ENCODE measurements at places on chromosomes 6 and 20. TPM values are rescaled to one million over a fixed set of nuclear protein-coding genes. Genes with fewer than 3 reads are reported as not detected.

- no peak for DNase-seq
These were observed 662 bp upstream of the CCR6 start for GRCh38 chr6:167122041-167122826.

- DNase-seq: no peak
These were observed 254.2 kb downstream of the ERMARD start for GRCh38 chr6:170005665-170006064.

HTR1B gene
- total RNA-seq: 0.57 TPM

DNA sequence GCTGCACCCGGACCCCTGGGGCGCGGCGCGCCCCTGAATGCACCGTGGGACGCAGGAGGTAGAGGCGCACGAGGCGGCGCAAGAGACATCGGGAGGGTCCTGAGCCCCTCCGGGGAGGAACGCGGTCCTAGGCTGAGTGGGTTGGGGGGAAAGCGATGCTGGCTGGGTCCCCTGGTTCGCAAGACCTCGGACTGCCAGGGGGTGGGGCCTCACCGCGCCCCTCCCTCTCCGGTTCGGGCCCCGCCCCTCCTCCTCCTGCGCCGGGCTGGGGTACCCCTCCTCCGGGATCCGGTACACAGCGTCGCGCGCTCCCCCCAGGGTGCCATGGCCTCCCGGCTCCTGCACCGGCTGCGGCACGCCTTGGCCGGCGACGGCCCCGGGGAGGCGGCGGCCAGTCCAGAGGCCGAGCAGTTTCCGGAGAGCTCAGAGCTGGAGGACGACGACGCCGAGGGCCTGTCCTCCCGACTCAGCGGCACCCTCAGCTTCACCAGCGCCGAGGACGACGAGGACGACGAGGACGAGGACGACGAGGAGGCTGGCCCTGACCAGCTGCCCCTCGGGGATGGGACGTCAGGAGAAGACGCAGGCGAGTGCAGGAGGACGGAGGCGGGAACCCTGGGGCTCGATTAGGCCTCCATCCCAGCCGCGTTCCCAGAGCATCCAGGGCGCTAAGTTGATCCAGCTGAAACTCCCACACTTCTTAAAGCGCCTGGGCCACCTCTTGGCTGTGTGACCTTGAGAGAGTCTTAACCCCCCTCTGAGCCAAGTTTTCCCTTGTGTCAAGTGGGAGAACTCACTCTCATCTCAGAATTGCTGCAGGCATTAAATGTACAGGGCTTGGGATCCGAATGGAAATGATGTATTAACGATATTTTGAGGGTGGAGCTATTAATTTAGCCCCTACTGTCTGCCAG, 541 bp downstream of the SNX21 start:
- peak; percentile 92 for DNase-seq

DNA sequence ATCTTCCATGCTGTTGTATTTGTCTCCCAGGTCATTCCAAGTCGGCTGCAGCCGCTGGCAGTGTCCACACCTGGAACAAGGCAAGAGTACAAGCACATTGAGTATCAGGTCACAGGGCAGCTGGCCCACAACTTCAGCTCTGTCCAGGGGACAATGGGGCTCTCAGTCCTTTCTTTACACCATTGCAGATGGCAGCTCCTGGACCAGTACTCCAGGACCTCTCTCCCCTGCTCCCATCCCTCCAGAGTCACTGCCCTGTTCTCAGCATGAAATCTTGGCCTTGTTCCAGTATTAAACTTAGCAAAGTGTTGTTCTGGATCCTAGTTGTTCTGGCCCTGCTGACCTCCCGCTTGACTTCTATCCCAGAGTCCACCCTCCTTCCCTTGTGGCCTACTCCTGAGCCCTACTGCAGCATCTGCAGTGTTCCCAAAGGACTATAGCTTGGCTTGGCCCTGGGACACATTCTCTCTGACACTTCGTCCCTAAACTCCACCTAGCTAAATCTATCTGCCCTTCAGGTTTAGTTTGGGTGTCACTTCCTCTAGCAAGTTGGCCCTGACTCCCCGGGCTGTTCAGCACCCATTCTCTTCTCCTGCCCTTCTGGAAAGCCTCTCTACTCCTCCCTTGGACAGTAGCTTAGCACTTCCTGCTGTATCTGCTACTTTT, 5.8 kb downstream of the TXNDC5 start:
- DNase-seq: no peak

GLYATL3 gene
- total RNA-seq: not detected

DNA sequence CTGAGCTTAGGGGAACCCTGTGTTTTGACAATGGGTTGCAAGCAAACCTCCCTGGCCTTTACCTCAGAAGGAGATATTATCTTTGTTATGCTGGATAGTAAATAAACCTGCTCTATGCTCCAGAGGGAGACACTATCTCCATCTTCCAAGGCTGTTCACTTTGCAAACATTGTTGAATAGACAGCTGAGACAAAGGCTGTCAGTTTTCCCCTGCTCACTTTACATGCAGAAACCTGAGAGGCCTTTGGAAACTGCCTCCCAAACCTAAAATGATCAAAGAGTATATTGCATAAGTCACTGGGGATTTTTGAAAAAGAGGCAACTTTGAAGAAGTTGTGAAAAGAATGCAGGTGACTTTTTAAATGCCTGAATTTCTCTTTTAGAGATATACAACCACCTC, 61.6 kb downstream of the MRAP2 start:
- DNase-seq: no peak

- DNase-seq: no peak
These were observed 85.8 kb downstream of the LYRM4 start for GRCh38 chr6:5174756-5175549.

DNA sequence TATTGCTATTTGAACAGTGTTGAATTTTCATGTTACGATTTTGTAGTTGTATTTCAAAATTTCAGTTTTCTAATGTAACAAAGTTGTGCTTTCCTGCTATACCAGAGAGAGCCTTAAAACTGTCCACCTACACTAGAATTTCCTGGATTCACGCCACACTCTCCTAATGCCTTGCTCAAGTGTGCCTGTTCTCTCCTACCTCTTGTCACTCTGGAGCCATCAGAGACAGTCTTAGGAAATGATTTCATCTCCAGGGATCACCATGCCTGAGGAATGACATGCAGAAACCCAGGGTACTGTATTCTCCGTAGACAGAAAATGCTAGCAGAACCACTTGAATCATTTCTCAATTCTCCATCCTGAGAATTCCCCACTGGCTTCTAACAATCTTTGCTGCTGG, 667.6 kb downstream of the KIF16B start:
- no peak for DNase-seq

GTSF1L gene
- total RNA-seq: not detected

DNA sequence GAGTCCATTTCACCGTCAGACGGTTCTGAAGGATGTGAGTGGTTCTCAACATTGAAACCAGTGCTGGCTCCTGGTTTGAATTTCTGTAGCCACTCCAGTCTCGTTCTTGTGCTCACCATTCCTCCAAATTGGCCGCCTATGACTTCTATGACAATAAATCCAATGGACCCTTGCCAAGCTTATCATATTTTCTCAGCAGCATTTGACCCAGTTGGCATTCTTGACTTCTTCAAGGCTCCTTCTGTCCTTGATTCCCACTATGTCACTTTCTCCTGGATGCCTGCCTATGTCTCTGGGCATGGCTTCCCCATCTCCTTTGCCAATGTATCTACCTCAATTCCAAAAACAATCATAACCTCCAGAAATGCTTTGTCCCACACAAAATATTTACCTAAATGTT, 756.0 kb upstream of the NRSN1 start:
- DNase-seq: no peak

DNA sequence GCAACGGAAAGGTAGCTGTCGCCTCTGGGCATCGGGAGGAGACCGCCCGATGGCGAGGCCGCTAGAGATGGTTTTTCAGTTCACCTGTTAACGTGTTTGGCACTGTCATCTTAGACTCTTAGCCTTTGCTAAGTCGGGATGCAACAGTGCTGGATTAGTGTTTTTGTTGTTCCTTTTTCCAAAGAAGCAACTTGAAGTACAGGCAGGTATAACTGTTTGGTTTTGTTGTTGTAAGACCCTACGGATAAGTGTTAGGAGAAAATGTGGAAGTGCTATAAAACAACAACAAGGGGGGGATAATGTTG, 723 bp downstream of the MANEA start:
- DNase-seq: no peak

DNA sequence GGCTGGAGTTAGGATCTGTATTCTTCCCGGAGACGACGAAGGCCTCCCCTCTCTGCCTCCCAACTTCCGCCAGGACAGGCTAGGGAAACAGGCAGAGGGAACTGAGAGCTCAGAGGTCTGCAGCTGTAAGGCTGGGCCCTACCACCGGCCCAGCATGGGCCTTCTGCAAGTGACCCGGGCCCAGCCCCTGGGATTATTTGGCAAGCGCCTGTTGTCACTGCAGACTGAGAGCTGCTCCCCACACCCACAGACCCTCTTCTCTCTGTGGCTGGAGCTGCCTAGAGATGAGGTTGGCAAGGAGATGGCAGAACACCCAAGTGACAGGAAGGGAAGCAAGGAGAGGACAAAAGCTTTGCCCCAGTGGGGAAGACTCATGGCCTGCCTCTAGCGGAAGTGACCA, 212.6 kb downstream of the ZDHHC14 start:
- no peak for DNase-seq

DNA sequence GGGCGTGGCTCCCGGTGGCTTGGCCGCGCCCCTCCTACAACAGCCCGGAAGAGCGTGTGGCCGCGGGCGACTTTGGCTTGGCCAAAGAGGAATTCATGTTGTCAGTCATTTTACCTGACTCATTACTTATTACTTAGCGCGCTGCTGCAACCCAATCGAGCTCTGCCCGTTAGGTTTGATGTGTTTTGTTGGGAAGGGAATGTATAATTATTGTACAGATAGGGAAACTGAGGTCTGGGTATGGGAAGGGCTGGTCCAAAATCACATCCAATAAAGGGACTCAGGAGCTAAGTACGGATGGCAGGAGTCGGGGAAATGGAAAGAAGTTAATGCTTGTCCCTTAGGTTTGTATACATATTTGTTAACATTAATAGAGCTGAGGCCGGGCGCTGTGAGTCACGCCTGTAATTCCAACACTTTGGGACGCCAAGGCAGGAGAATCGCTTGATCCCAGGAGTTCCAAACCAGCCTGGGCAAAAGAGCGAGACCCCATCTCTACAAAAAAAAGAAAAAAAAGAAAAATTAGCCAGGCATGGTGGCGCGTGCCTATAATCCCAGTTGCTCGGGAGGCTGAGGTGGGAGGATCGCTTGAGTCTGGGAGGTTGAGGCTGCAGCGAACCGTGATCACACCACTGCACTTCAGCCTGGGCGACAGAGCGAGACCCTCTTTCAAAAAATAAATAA, 639 bp upstream of the ZNF335 start:
- DNase-seq: peak; percentile 38

EPB41L2 gene
- 59.9 TPM for total RNA-seq

DNA sequence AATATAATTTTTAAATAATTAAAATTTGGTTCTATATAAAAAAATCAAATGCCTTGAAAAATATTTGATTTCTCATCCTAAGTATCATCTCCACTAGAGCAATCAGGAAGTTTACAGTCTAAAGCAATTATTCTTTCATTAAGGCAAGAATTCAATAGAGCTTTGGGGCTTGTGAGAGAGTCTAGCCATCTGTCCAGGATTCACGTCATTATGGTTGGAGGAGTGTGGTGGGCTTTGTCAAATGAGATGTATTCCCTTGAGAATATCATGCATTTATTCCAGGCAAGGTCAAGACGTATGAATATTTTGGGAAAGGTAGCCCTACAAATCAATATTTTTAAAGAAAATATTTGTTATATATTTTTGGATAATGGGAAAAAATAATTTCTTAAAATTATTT, 132.4 kb downstream of the ELOVL4 start:
- no peak for DNase-seq

DNA sequence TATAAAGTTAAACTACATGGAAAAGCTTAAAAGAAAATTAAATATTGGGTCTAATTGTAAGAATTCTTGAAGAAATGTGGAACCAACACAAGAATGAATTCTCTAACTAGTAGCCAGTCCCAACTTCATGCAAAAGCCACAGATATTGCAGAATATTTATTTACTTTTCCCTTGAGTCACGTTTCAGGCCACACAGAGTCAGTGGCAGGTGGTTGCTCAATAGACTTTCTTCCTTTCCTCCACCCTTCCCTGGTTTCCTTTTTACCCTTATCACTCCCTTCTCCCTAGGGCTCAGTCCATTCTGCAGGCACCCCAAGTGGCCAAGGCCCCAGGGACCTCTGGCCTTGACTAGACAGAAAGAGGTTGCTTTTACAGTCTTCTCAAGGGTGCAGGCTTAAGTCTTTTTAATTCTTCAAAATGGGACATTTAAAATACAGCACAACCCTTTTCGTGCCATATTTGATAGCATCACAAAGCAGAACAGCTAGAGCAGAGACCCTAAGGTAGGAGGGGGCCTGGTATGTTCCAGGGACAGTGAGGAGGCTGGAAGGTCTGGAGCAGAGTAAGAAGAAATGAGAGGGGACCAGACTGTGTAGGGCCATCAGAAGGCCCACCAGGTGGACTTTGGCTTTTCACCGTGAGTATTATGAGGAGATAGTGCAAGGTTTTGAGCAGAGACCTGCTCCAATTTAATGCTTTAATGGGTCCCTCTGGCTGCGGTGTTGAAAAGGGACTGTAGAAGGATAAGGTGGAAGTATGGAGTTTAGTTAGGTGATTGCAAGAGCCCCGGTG, 65.0 kb downstream of the HDDC2 start:
- no peak for DNase-seq

DNA sequence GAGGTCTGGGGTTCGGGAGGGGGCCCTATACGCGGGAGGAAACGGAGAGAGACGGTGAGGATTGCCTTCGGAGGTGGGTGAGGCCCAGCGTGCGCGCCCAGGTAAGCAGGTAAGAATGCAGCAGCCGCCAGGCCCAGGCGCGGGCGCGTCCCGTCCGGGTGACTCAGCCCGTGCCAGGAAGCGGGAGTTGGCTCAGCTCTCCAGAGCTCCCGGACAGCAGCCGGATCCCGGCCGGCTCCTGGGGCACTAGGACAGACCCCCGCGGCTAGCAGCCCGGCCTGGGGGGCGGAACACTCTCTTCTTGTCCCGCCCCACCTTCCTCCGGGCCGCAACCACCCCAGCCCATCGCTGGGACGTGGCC, 1.5 kb upstream of the MDFI start:
- peak; percentile 91 for DNase-seq

DNA sequence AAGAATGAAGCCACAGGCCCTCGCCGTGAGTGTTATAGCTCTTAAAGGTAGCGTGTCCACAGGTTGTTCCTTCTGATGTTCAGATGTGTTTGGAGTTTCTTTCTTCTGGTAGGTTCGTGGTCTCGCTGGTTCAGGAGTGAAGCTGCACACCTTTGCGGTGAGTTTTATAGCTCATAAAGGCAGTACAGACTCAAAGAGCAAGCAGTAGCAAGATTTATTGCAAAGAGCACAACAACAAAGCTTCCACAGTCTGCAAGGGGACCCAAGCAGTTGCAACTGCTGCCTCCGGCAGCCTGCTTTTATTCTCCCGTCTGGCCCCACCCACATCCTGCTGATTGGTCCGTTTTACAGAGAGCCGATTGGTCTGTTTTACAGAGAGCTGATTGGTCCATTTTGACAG, 5.2 kb downstream of the HIVEP1 start:
- no peak for DNase-seq

Measured in chondrocyte (in vitro differentiated cells).